Bronchus fibroblast of lung (primary cell): ENCODE measurements at places on chromosomes 2 and 18. TPM values are rescaled to one million over a fixed set of nuclear protein-coding genes. Genes with fewer than 3 reads are reported as not detected.

Gene CCDC150
- 1.6 and 4.4 TPM in 2 replicates for total RNA-seq

Gene FLACC1
- not detected in 2 replicates for total RNA-seq

Gene ADD2
- total RNA-seq, result under 0.01 and 0.59 TPM in 2 replicates

Gene ALPP
- not detected in 2 replicates for total RNA-seq

Gene SAP130
- 6.2 and 7.2 TPM in 2 replicates for total RNA-seq
